ENCODE measurements at places on chromosomes 4 and X.

- no peak for DNase-seq
These were observed 5.4 kb downstream of the RAB28 start for GRCh38 chr4:13478707-13479106.

DNA sequence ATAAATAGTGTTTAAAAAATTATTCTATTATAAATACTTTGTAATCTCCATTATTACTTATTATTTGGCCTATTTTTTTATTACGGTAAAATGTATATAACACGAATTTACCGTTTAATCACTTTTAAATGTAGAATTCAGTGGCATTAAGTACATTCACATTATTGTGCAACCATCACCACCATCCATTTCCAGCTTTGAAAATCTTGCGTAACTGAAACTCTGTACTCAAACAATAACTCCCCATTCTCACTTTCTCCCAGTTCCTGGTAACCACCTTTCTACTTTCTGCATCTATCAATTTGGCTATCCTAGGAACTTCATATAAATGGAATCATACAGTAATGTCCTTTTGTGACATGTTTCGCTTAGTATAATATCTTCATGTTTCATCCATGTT, 45.7 kb downstream of the PASD1 start:
- DNase-seq: no peak

DNA sequence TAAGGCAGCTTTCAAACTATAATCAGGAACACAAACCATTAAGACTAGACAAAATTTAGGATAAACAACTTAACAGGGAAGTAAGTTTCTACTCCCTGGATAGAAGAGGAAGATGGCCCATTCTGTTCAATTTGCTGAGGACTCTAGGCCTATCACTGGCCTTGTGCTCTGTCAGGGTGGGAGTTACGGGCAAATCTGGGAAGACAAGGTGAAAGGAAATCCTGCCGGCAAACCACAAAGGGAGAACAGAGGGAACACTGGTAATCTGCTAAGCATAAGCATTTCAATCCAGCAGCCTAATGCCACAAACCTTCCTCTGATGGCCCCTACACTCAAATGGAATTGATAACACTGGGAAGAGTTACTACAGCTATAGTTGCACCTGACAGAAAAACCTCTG, 8.3 kb downstream of the GPR82 start:
- DNase-seq: no peak

- DNase-seq: no peak
These were observed 50.8 kb upstream of the GNPDA2 start for GRCh38 chr4:44777115-44777514.

DNA sequence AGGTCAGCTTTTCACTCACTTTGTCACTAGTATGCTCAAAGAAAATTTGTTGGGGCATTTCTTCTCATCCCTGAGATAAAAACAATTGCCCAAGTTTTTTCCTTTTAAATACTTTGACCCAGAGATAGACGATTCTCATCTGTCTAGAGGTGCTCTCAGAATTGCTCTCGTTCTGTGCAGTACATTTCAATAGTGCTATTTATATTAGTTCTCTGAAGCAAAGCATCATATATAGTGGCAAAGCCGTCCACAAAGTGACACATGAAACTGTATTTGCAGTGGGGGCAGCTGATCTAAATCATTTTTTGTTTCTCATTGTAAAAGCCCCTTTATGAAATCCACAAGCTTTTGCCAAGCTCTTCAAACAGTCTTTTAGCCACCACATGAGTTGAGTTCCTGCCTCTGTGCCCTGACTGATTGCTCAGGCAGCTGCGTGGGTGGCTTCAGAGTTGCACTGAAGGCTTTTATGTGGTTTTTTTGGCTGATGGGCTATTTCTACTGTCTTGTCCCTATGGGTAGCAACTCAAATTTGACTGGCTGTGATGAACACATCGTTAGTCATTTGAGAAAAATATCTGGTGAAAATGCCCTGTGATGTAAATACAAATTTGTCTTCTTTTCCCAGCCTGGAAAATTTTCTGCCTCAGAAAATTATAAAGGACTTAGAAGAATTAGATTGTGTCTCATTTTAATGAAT, 119.1 kb upstream of the OTUD4 start:
- no peak for DNase-seq

DNA sequence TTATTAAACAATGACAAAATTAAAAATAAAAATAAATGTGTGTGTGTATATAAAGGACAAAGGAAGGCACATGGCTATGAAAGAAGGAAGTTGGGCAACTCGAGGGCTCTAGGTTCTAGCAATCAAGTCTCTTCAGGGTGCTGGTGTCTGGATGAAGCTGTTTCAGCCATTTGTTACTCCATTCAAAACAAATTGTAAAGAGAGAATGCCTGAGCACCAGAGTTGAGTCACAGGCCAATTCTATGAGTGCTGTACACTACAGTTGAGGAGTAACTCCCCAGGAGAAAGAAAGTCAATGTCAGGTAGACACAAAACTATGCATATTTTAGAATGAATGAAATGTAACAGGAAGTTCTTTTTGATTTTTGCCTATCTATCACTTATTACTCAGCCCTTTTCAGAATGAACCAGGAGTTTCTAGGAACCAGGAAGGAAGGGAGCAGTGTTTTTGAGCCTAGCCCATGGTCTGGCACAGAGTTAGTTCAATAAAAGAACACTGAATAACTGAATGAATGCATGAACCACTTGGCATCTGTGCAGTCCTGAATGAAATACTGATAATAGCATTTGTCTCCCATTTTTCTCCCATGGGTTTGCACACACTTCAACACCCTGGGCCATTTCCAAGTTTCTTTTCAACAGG, 151.7 kb upstream of the CPEB2 start:
- no peak for DNase-seq

- no peak for DNase-seq
These were observed 41.4 kb upstream of the PPP2R3B start for GRCh38 chrX:427812-428725.

DNA sequence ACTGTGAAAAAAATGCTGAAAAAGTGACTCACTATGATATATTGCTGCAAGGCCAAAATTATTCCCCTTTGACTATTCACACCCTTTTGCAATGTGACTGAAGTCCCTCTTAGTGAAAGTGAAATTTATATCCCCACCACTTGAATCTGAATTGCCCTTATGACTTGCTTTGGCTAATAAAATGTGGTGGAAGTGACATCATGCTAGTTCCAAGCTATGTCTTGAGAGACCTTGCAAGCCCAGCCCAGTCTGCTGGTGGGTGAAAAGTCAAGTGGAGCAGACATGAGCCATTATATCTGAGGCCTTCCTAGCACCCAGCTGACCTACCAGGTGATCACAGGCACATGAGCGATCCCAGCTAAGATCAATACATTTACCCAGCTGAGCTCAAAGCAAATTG, 94.7 kb downstream of the LINC00632 start:
- DNase-seq: no peak

DNA sequence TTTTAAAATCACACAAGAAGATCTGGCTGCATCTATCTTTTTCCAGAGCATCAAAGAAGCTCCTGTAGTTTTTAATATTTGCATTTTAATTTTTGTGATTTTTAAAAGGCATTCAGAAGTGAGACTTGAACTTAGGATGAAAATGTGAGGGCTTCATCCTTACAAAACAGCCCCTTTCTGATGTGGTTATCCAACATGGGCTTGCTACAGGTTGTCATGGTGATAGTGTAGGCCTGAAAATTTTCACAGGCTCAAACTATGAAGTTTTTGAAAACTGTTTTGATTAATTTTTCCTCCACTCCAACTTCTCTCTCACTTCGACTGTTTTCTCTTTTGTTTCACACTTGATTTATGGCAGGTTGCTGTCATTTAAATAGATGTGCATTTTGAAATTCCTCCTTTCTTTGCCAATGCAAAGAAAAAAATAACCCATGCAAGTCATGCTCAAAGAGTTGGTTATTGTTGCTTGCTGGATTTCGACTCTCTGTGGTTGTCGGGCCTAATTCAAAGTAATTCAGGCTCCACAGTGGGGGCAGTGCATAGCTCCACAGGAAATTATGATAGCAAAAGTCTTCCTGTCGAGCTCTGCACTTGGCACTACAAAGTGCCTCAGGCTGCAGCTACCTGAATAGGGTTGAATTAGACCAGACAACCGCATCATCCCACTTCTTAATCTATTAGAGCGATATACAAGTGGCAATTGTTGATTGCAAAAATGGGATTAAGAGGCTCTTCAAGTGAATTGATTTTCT, 201.0 kb upstream of the GPR101 start:
- DNase-seq: no peak

DNA sequence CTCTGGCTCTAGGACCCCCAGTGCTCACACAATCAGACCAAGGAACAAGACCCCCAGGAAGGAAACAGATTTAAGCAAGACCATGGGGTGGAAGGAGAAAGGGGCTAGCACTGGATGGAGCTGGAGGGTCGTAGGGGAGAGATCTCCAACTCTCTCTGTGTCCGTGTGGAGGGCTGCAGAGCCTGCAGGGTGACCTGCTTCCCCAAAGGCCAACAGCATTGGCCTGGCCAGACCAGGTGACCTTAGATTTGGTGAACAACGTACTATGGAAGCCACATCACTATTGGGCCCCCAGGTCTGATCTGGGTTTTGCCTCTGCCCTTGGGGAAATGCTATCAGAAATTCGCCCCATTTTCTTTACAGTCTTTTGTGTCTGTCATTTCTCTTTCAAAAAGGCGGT, 26.0 kb downstream of the NLGN3 start:
- no peak for DNase-seq

DNA sequence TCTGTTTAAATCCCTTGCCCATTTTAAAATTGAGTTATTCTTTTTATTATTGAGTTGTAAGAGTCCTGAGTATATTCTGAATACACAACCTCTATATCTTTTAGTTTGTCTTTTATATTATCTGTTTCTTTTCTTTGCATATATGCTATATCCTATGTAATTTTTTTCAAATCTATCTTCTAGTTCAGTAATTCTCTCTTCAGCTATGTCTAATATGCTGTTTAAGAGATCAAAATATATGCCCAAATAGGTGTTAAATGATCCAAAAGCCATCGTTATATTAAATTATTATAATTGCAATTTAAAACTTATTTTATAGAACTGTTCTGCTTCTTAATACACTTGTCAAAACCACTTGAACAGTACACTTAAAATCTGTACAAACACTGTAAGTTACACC, 107.4 kb upstream of the TSPAN5 start:
- no peak for DNase-seq

DNA sequence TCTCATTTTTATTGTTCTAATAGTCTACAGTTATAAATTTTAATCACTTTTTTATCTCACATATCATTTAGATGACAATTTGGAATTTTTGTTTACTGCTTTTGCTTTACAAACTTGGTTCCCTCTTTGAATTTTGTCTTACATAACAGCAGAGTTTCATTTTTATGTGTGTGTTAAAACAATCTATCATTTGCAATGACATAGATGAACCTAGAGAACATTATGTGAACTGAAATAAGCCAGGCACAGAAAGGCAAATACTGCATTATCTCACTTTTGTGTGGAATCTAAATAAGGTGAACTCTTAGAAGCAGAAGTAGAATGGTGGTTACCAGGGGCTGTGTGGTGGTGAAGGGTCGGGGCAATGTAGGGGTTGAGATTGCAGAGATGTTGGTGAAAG, 170.7 kb downstream of the GASK1B start:
- no peak for DNase-seq

GRCh38 chr4:153371701-153372234, 27.3 kb downstream of the MND1 start:
- DNase-seq: no peak

- no peak for DNase-seq
These were observed 66.6 kb upstream of the TAB3 start for GRCh38 chrX:30955687-30956086.

GRCh38 chr4:78811034-78811433, 34.9 kb downstream of the BMP2K start:
- no peak for DNase-seq

DNA sequence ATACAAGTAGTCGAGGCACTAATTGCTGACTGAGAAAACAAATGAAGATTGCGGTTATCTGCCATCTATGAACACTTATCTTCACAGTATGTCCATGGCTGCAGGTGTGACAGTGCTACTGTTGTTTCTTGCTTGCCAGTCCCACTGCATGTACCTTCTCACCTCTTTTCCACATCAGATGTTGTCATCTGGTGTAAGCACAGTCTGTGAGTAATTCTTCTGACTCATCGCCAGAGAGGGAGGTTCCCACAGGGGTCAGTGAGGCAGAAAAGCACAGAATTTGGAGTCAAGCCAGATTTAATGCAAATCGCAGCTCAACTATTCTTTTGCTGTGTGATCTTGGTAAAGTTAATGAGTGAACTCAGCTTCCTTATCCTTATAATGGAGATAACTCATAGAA, 144.4 kb downstream of the GLRA2 start:
- no peak for DNase-seq

DNA sequence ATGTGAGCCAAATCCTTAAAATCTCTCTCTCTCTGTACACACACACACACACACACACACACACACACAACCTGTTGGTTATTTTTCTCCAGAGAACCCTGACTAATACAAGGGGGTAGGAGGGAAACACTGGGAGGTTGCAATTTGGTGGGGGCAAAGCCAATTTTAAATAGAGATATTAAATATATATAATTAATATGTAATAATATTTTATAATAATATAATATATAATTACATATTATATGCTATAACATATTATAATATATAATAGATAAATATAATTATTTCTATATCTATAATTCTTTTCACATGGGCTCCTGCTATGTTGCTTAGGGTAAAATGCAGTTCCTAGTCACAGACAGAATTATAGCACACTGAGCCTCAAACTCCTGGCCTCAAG, 1354.2 kb downstream of the FSTL5 start:
- DNase-seq: no peak

DNA sequence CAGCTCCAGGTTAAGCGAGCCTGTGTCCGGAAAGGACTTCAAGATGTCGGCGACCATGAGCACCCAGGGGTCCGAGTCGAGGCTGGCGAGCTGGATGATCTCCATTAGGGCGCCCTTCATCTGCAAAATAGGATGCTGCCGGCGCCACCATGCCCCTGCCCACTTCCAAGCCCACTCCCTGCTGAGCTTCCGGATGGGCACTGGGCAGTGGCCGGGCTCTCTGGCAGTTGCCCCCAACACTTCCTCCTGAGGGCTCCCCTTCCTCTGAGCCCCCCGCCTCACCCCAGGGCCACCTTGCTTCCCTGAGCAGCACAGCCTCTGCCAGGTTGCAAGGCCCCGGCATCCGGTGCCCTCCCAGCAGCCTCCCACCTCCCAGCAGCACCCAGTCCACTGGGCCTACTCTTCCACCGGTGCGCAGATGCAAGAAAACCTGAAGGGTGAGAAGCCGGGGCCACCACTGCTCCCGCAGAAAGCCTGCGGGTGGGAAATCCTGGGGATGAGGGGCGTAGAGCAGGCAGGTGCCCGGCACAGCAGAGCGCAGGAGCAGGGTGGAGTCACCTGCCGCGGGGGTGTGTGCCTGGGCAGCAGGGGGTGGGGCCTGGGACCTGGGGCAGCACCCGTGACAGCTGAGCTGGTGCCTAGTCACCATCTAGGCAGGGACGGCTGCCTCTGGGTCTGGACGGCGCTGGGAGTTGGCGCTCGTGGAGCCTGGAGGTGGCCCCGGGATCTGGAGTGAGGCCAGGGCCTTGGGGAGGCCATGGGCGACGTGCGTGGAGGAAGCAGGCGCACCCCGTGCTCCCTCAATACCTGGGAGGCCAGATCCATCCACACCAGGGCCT, 17.0 kb downstream of the NELFA start:
- no peak for DNase-seq

- no peak for DNase-seq
These were observed 21.6 kb downstream of the PRIMPOL start for GRCh38 chr4:184671101-184671500.
